ENCODE measurements at places on chromosomes 1 and 21.

- no peak for DNase-seq
These were observed 36.9 kb upstream of the JAK1 start for GRCh38 chr1:65003316-65003664.

GRCh38 chr21:35051287-35051818, 2.3 kb upstream of the RUNX1 start:
- DNase-seq: peak; percentile 95

DNA sequence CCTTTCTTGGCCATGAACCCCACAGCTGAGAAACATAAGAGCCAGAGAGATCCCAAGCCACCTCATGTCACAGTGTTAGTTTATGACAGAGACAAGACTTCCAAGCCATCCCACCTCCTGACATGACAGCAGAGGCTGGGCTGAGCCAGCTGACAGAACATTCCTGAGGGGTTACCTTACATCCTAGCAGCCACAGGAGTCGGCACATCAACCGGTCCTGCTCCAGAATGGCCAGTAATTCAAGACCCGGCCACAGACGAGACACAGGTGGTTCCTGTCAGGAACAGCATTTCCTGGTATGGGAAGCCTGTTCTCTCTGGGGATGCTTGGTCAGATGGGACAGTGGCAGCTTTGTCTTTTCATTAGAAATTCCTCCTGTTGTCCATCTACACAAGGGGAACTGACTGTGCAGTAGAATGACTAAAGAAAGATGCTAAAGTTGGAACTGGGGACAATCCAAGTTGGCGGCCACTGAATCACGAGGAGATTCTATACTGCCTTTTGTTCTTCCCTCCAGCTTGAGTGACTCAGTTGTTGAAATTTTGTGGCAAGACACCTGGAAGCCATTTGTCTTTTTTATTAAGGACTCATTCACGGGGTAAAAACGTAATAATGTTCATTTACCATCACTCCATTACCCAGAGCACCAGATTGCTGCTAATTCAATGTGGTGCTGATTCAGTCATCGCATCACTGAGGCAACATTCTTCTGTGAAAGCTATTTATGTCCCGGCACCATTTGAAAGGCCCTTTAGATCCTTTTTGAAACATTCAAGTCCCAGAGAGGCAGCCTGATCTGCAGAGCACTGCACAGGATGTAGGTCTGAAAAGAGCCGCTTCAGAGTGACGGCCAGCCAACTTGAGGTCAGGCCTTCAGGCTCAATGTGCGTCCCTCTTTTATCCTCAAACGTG, 37.2 kb upstream of the NPL start:
- DNase-seq: peak; percentile 54

- no peak for DNase-seq
These were observed at the start of gene ERG for GRCh38 chr21:38498057-38498833. ERG (minus strand) TSS chr21:38498477; CDS start chr21:38498380, 97 bp downstream.

- DNase-seq: no peak
These were observed 35.0 kb upstream of the ID3 start for GRCh38 chr1:23594149-23594907.

- DNase-seq: no peak
These were observed 36.4 kb downstream of the IGFN1 start for GRCh38 chr1:201226859-201227488.
